ENCODE measurements at places on chromosomes 6 and 20.
A peak's percentile ranks its signal among the peaks of the same experiment; 100 is the strongest.

- DNase-seq, result no peak
Measured at GRCh38 chr6:163487606-163488005, 73.1 kb downstream of the QKI start.

DNA sequence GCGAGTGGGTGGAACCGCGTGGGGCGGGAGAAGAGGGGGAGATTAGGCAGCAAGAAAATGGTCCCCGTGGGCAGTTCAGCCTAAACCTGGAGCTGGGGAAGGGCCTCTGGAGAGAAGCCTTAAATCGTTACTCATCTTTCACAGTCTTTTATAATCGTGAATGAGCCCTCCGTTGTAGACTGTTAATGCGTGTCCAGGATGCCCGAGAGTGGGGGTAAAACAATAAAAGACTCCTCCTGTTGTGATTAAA, 11.0 kb upstream of the ELOVL5 start:
- no peak for DNase-seq

- DNase-seq, result no peak
Measured at GRCh38 chr6:107228754-107229153, 113.4 kb upstream of the BEND3 start.

DNA sequence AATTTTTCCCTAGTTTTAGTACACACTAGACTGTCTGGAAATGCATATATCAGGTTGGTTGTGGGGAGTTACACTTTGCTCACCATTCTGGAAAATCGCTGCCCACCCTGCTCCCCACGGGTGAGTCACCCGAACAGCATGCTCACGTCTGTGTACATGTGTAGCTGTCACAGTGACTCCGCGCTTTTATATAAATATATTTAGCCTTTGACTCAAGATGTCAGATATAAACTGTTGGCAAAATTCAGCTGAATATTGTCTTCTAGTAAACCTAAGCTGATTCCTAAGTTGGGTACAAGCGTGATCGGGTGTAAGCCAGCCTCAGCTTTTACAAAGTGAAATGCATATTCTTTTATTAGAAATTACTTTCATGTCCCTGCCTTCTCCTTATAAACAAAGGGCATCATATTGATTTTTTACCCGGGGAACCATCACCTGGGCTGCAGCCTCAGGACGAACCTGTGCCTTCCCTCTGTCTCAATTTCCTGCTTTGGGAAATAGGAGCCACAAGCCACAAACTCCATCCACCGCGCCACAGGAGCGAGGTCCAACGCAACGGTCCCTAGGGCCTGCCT, 4.3 kb downstream of the SDCBP2 start:
- DNase-seq, result peak; percentile 58

DNA sequence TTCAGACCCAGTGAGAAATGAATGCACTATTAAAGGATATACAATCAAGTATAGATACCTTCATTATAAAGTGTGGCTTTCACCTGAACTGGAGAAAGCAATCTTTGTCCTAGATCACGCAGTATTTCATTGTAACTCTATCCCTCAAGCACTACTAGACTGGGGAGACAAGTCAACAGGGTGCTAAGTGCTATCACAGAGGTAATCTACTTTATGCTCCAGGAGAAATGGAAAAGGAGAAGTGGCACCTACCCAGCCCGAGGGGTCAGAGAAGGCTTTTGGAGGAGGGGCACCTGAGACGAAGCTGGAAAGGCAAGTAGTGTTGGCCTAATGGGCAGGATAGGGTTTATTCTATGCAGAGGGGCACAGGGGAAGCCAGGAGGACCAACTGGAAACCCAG, 17.1 kb downstream of the ZHX3 start:
- no peak for DNase-seq

DNA sequence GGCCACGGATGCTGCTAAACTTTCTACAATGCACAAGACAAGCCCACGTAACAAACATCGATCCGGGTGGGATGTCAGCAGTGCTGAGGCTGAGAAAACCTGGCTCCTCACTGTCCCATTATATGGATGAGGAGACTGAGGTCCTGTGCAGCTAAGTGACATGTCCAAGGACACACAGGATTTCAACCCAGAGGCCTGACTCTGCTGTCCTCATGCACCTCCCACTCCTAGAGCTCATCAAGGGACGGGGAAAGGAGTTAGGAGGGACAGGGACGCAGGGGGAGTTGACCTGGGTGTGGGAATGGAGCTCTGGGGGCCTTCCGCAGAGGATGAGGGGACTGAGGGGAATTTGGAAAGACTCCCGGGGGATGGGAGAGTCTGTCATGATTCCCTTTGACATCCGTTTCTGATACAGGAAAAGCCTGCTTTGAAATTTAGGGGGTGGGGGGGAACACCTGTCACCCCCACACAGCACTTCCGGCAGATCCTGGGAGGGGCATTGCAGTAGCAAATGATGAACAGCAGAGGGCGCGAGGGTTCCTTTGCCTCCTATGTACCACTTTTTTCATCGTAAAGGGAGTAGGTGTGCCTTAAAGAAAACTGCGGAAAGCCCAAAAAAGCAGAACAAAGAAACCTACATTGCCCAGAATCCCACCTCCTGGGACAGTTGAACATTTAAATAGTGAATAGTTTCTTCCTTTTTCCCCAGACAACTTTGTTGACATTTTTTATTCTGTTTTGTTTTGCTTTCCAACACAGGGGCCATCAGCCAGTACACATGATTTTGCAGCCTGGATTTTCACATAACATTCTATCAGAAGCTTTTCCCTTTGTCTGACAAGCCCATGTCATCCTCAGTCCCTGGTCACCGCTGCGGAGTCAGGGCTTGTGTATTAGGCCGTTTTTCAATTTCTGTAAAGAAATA, 48.6 kb downstream of the SLC2A10 start:
- peak; percentile 67 for DNase-seq

GRCh38 chr6:92708270-92708669, 711.1 kb downstream of the EPHA7 start:
- DNase-seq, result no peak

Data from NCI-H460 (cell line).